ENCODE measurements at places on chromosomes 1 and 21.

DNA sequence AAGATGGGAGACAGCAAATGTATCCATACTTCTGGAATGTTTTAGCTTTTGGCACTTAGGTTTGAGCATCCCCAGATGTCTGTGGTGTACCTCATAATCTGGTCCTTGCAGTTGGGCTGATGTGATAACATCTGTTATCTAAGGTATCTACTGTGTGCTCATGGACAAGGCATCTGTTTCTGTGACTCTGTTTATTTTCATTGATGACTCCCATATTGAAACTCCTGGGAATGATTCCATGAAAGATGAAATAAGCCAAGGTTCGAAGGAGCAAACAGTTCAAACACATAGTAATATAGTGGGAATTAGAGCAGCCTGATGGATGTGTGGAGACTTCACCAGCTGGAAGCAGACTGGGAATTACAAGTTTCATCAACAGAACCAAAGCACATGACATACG lies 20.7 kb upstream of the TRIM45 start:
- DNase-seq = no peak

DNA sequence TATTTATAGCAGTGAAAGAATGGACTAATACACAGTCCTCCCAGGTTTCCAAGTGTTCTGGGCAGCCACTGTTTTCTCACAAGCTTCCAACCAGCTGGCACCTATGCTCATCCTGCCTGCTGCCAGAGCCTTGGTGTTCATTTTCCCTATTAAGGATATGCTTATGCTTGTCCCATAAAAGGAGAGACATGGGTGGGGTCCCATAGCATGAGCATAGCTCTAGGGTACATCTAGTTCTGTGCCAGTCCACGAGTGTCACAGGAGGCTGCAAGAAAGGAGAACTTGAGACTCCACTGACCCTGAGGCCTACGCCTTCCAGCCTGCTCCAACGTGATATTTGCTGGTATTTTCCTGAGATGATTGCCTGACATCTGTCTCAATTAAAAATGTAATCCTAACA lies 192.4 kb upstream of the PTGFR start:
- DNase-seq = no peak

GRCh38 chr1:50422946-50423669 lies at the start of gene DMRTA2:
TSS of gene DMRTA2 (minus strand) at chr1:50423443. CDS start at chr1:50421536, 1,907 bp downstream.
- DNase-seq = no peak

GRCh38 chr1:232788235-232788872 lies 16.9 kb upstream of the MAP10 start:
- no peak for DNase-seq

GRCh38 chr21:38619992-38620479 lies 121.8 kb upstream of the ERG start:
- no peak for DNase-seq
